Thymus (tissue), 14 donors: ENCODE measurements at places on chromosomes 12 and 14. TPM values are rescaled to one million over a fixed set of nuclear protein-coding genes. Genes with fewer than 3 reads are reported as not detected.

- DNase-seq, result no peak
Observed at GRCh38 chr14:100608586-100609330, 21.5 kb upstream of the BEGAIN start.

- DNase-seq, result no peak
Observed at GRCh38 chr14:69441948-69442347, 42.6 kb upstream of the PLEKHD1 start.

DNA sequence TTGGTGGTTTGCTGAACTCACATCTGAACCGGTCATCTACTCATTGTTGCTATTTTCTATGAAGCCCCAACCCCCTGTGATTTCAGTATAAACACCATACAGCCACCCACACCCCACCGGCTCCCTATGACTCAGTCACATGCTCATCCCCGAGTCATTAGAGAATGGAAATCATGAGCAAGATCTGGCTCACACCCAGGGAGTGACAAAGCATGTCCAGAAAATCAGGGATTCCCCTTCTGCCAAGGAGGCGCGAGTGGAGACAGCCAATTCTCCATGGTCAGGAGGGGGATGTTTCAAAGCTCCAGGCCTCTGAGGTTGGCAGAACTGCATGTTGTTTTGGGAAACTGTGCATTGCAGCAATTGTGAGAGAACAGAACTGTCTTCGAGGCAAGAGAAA lies 657.5 kb upstream of the TBX3 start:
- DNase-seq, result no peak

Gene KRT75
- 0.14 TPM for total RNA-seq

Gene AQP2
- total RNA-seq, result 0.05 TPM

- DNase-seq, result no peak
Observed at GRCh38 chr14:35193161-35193560, 70.8 kb downstream of the PRORP start.
